ENCODE measurements at places on chromosomes 3 and 15.
A peak's percentile ranks its signal among the peaks of the same experiment; 100 is the strongest.

- DNase-seq = no peak
These were observed 26.9 kb downstream of the RAB11A start for GRCh38 chr15:65896236-65896635.

DNA sequence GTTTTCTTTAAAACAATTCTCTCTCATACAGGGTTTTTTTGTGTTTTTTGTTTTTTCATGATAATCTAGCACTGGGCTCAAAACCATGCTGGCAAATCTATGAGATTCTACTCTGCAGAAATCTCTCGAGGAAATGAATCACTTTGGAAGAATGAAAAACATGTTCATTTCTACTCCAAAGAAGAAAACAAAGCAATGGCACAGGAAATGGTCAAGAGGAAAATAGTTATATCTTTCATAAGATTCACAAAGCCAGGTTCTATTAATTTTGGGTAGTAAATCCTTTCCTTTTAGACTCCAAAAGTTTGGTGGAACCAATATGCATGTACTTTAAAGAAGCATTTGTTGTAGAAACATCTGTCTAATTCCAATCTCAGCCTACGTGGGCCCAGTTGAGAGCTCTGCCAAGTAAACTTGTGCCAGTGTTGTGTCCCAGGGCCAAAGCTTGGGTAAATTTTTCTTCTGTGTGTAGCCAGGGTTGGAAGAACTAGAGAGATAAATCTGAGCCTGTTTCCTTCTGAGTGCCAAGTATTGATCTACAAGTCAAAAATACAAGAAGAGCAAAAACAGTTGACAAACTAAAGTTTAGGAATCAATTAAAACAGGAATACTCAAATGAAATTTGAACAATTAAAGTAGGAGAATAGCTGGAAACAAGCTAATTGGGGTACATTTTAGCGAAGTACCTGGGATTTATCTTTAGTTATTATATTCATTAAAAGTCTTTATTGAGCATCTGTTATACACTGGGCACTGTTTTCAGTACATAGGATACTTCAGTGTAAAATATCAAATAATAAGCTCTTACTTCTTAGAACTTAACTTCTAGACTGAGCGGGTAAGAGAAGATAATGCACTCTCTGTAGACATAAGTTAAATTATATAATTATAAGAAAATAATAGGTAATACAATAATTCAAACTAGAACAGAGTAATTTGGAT, 657.5 kb upstream of the NECTIN3 start:
- DNase-seq = peak; percentile 91

GRCh38 chr15:99704444-99704838, 28.8 kb downstream of the LYSMD4 start:
- DNase-seq = peak; percentile 82

- no peak for DNase-seq
These were observed 61.6 kb downstream of the CCR1 start for GRCh38 chr3:46146548-46146947.
